Tibial nerve (tissue), 4 donors: ENCODE measurements at places on chromosomes 5 and 9. TPM values are rescaled to one million over a fixed set of nuclear protein-coding genes. Genes with fewer than 3 reads are reported as not detected.

The DNAH5 gene
- total RNA-seq: 0.21 TPM

The SHOC1 gene
- not detected for total RNA-seq

The FREM1 gene
- total RNA-seq: 6.6 TPM

The GFPT2 gene
- total RNA-seq: 36.1 TPM

The ZNF462 gene
- 18.6 TPM for total RNA-seq

The LURAP1L gene
- total RNA-seq: 22.8 TPM

The LAMC3 gene
- 1.6 TPM for total RNA-seq

The KIAA0825 gene
- total RNA-seq: 9.2 TPM

The PGM5 gene
- total RNA-seq: 29.1 TPM

The MOB3B gene
- total RNA-seq: 20.5 TPM

The ZDHHC11 gene
- total RNA-seq: 1.7 TPM

The CCNO gene
- total RNA-seq: not detected

The TAS2R1 gene
- total RNA-seq: not detected

The HMMR gene
- 1.0 TPM for total RNA-seq

The IFNB1 gene
- not detected for total RNA-seq

The F2RL1 gene
- 1.1 TPM for total RNA-seq

The GFI1B gene
- total RNA-seq: not detected

The RAB3C gene
- total RNA-seq: under 0.01 TPM
